ENCODE measurements at places on chromosomes 6 and 20. TPM values are rescaled to one million over a fixed set of nuclear protein-coding genes. Genes with fewer than 3 reads are reported as not detected.

DBNDD2 gene
- 3.3 TPM for total RNA-seq

SLC22A2 gene
- total RNA-seq, result not detected

EYA2 gene
- total RNA-seq, result not detected

HAO1 gene
- not detected for total RNA-seq

OR12D3 gene
- total RNA-seq, result not detected

LY6G6D gene
- total RNA-seq, result not detected

RAET1L gene
- not detected for total RNA-seq

- DNase-seq, result no peak
Measured at GRCh38 chr6:79257381-79258205, 23.1 kb upstream of the HMGN3 start.

DNA sequence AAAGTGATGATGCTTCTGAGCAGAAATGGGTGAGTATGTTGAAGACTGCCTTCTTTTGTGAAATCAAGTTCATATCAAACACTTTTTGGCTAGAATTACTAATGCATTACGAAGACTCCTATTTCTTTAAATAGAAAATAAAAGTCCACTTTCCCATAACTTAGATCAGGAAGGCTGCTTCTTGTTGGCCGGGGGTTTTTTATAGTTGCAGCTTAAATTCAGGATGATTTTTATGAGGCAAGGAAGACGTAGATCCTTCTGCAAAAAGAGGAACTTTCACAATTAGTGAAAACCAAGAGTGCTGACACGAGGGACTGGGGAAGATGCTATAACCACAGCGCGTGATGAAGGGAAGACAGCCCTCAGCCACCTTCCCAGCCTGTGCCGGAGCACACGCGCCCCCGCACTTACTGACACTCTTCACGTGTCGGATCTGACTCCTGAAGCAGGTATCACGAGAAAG is 206.1 kb upstream of the PRDM1 start:
- no peak for DNase-seq

DNA sequence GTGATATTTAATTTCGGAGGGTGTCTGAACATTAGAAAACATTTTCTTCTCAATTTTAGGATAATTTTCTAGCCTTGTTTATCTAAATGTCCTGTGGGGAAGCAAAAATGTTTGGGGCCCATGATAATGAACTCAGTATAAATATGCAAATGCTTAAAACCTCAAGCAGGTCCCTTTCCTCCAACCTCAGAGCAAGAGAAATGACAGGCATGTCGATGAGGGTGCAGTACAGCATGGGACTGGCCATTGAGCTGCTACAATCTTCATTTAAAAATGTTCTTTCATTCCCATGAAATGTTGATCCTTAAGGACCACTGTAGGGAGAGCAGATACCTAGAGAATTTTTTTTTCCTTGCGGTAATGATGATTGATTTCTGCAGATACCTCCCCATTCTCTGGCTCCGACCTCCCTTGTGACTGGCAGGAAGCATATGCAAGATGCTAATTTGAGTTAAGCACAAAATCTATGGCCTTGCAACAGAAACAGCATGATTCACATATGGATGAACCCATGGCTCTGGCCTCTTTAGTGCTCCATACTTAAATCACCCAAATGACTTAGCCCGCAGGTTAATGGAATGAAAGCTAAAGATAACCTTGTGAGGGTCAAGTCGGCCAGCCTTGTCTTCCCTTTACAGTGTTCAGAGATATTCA is 243.3 kb downstream of the SOX4 start:
- no peak for DNase-seq

- no peak for DNase-seq
Measured at GRCh38 chr6:35160642-35161041, 19.5 kb upstream of the TCP11 start.

GRCh38 chr6:142027074-142027473 is 105.7 kb upstream of the GJE1 start:
- DNase-seq, result no peak

GRCh38 chr20:49288784-49289696 is 11.2 kb upstream of the ZNFX1 start:
- no peak for DNase-seq

DNA sequence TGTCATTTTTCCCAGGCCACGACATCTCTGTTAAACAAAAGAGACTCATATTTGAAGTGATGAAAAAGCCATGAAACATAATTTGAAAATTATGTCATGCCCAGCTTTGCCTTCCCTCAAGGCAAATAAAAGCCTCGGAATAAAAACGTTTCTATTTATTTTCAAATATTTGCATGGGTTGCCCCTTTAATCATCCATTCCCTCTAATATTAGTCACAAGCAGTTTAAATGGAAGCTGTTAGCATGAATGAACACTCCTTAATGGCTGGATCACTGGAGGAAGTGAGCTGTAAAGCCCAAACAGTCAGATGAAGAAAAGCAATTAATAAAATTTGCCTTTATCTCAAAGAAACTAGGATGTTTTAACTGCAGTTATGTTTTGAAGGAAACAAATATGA is 69.3 kb upstream of the STMND1 start:
- no peak for DNase-seq

DNA sequence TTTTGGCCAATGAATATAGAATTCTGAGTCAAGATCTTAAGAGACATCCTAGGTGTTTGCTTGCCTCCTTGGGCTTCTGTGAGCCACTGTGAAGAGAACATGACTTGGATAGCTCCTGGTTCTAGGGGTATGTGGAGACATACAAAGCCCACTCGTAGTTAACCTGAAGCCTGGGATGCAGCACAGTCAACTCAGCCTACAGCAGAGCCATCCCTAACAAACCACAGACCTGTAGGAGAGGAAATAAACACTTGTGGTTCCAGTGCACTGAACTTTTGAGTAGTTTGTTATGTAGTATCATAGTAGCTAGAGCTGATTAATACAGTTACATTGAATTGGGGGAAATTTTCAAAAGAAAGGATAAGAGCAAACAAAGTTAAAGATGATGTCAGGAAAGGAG is 474.4 kb upstream of the HSF2 start:
- DNase-seq, result no peak

- DNase-seq, result no peak
Measured at GRCh38 chr20:48012401-48012974, 227.2 kb upstream of the SULF2 start.

Measured in myocyte (in vitro differentiated cells).